ENCODE measurements at places on chromosomes 5 and 9. TPM values are rescaled to one million over a fixed set of nuclear protein-coding genes. Genes with fewer than 3 reads are reported as not detected.

DNA sequence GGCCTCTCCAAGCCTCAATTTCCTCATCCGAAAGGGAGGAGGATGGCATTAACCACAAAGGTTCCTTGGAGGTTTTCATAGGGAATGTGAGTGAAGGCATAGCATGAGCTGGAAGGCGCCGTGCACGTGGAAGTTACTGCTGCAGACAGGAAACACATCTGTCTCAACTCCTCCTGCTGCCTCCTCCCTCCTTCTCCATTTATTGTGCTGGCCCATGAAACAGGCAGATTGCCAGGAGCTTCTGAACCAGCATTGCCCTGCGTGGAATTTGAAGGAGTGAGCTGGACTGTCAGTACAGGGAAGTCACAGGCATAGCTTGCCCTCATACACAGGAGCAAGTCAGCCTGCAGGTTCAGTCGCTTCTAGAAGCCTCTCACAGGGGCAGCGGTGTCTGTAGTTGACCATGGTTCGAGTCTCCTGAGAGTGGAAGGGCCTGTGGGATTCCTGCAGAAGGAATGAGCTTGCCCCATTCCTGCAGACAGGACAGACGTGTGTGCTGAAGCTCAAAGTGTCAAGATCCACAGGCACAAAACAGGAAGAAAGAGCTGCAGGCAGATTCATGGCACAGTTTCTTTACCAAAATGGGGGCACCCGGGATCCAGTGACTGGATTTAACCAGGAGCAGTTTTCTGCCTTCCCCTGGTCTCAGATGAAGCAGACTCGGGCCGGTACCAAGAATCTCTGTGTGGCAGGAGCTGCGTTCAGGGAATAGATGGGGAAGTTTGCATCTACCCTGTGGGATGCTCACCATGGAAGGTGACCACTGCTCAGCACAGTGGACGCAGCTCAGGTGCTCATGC, 48.7 kb upstream of the CTSL start:
- H3K27ac ChIP-seq, result no peak overlapping the region
- H3K4me1 ChIP-seq, result no peaks in the 10 kb centered on the region
- DNase-seq, result peak; percentile 33
- no peaks in the 10 kb centered on the region for H3K27me3 ChIP-seq
- no peaks in the 10 kb centered on the region for H3K36me3 ChIP-seq
- no peak overlapping the region for H3K4me3 ChIP-seq

DNA sequence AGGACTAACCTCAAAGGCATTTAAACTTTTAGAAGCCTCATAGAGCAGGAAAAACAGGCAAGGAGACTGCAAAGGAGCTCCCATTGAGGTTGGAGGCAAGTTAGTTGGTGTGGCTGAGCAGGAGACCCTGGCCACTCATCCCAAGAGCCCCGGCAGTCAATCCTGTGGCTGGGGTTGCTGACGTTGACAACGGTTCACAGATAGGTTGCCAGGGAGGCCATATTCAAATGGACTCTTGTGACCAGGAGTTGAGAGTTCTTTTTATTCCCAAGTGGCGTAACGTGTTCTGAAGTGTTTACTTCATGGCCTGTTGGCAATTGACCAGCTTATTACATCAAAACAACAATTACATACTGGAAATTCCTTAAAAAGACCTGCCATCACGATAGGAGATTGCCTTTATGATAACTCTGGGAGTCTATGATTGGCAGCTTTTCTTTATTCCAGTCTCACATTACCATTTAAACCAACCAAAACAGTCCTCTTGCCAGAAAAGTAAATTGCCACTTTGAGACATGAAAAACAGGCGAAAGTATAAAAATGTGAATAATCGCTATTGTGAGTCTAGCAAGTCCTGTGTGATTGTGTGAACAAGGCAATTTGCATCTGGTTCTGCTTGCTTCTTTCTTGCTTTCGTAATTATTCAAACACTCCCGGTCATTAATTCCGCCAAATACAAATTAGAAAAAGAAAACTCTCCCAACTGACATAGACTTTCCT, 394.9 kb downstream of the MED10 start:
- H3K4me1 ChIP-seq, result no peaks in the 10 kb centered on the region
- no peak overlapping the region for H3K27ac ChIP-seq
- DNase-seq, result no peak
- no peaks in the 10 kb centered on the region for H3K27me3 ChIP-seq

GRCh38 chr5:172646716-172647285, 5.7 kb downstream of the NEURL1B start:
- peaks cover 21% of the 10 kb centered on the region for H3K36me3 ChIP-seq
- peak overlapping the region; percentile 95 for H3K27ac ChIP-seq
- H3K4me3 ChIP-seq, result peak overlapping the region; percentile 90
- no peaks in the 10 kb centered on the region for H3K27me3 ChIP-seq
- H3K4me1 ChIP-seq, result peaks cover 88% of the 10 kb centered on the region

OR1J1 gene
- not detected for total RNA-seq

CDH6 gene
- 5.4 TPM for total RNA-seq

DBH gene
- 0.06 TPM for total RNA-seq

DNA sequence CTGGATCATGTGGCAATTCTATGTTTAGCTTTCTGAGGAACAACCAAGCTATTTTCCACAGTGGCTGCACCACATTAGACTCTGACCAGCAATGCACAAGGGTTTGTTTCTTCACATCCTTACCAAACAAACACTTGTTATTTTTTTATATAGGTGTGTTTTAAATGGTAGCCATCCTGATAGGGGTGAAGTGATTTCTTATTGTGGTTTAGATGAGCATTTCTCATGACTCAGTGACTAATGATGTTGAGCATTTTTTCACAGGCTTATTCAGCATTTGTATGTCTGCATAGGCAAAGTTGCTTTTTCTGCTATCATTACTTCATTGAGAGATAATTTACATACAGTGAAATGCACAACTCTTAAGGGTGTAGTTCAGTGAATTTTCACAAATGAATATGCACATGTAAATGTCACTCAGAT, 36.0 kb downstream of the ANKRD33B start:
- no peak overlapping the region for H3K27ac ChIP-seq
- DNase-seq, result no peak
- no peak overlapping the region for H3K4me3 ChIP-seq

DNA sequence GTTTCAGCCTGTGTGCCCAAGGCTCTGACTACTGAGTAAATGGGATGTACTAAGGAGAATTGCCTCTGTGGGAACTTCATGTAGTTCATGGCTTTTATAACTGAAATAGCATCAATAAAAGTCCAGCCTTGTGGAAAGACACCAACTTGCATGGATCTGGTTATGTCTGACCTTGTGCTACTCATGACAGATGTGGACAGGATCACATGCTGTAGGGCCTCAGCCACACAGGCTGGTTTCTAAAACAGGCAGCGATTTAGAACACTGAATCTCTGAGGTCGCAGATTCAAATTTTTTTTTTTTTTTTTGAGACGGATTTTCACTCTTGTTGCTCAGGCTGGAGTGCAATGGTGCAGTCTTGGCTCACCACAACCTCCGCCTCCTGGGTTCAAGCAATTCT, 66.5 kb upstream of the SPIN1 start:
- no peaks in the 10 kb centered on the region for H3K36me3 ChIP-seq
- H3K27me3 ChIP-seq, result no peaks in the 10 kb centered on the region
- H3K4me3 ChIP-seq, result no peak overlapping the region
- no peaks in the 10 kb centered on the region for H3K4me1 ChIP-seq
- DNase-seq, result no peak
- no peak overlapping the region for H3K27ac ChIP-seq

DNA sequence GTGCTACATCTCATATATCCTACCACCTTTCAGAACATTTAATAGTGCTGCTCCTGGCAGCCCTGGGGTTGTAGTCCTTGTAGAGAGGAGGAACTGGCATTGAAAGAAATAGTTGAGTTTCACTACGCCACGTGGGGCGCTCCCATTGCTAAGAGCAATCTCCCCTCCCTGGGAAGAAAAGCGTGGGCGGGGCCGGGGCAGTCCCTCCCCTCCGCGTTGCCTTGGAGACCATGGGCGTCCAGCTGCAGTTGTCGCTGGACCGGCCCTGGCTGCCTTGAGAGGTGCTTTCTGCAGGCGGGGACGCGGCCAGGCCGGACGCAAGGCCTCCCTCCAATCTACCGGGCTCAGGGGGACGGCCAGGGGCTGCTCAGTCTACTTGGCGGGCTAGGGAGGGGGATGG, 368 bp upstream of the CCDC180 start:
- H3K36me3 ChIP-seq, result peaks cover 27% of the 10 kb centered on the region
- no peaks in the 10 kb centered on the region for H3K4me1 ChIP-seq
- no peak overlapping the region for H3K27ac ChIP-seq
- peak; percentile 86 for DNase-seq
- H3K4me3 ChIP-seq, result peak overlapping the region; percentile 24
- no peaks in the 10 kb centered on the region for H3K27me3 ChIP-seq

LAMC3 gene
- 0.40 TPM for total RNA-seq

DNA sequence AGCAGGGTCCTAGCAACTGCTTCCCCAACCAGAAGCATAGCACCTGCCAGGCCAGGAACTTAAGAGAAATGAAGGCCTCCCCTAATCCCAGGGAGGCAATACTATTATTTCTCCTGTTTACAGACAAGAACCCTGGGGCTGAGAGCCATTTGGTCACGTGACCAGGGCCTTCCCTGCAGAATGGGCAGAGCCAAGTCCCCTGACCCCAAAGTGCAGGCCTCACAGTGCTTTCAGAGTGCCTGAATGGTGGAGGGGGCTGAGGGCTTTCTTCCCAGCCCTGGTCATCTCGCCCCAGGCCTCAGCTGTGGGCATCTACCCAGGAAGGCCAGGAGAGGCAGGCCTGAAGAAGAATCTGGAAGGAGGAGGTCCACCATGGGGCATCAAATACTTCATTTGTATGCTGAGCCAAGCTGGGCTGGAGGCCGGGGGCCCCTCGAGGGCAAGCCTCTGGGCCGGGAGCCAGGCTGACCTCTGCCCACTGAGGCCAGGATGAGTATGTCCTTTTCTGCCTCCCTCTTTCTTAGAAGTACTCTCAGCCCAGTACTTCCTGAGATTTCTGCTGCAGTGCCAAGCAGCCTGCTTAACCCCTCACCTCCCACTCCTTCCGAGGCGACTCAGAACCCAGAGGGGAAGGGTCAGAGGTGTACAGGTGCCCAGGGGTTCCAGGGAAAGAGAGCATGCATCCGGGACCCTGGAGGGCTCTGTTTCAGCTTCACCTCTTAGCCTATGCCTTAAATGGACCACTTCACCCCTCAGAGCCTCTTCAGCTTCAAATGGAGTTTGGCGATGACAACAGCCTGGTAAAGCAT, 18.9 kb upstream of the DUSP1 start:
- peaks cover 27% of the 10 kb centered on the region for H3K4me1 ChIP-seq
- peak overlapping the region; percentile 79 for H3K27ac ChIP-seq
- H3K27me3 ChIP-seq, result no peaks in the 10 kb centered on the region
- DNase-seq, result no peak
- H3K4me3 ChIP-seq, result no peak overlapping the region

ACOT12 gene
- total RNA-seq, result not detected

Data from heart left ventricle (tissue), 16 donors.